Right kidney (tissue), 9 donors: ENCODE measurements at places on chromosomes 4 and X.
A peak's percentile ranks its signal among the peaks of the same experiment; 100 is the strongest.

GRCh38 chr4:7918981-7919380 lies 20.7 kb downstream of the AFAP1 start:
- no peak for DNase-seq

DNA sequence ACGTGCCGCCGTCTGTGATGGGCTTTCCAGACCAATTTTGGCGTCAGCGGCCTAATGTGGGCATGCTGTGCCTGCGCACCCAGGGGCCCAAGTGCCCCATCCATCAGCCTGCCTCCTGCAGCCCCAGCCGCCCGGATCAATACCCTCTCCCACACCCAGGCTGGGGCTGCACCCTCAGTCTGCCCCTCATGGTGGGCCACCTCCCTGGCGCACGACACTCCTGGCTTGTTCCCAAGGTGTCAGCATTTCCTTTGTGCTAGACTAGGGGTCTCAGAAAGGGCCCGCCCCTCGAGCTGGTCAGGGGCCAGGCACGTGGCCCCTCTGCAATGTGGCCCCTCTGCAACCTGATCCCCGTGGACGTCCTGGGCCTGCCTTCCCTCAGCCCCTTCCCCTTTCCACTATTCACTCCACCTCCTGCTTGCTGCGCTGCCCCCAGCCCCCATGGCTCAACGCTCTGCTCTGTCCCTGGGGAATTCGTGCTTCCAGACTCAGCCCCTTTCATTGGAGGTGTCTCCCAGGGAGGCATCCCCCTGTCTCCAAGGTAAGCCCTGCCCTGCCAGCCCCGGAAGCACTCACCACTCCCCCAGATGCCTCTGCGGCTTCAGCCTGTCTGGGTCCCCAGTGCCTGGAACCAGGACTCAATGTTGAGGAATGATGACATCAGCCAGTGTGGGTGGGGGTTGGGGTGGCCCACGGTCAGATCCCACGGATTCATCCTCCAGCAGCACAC lies 130.8 kb downstream of the HMX1 start:
- no peak for DNase-seq

DNA sequence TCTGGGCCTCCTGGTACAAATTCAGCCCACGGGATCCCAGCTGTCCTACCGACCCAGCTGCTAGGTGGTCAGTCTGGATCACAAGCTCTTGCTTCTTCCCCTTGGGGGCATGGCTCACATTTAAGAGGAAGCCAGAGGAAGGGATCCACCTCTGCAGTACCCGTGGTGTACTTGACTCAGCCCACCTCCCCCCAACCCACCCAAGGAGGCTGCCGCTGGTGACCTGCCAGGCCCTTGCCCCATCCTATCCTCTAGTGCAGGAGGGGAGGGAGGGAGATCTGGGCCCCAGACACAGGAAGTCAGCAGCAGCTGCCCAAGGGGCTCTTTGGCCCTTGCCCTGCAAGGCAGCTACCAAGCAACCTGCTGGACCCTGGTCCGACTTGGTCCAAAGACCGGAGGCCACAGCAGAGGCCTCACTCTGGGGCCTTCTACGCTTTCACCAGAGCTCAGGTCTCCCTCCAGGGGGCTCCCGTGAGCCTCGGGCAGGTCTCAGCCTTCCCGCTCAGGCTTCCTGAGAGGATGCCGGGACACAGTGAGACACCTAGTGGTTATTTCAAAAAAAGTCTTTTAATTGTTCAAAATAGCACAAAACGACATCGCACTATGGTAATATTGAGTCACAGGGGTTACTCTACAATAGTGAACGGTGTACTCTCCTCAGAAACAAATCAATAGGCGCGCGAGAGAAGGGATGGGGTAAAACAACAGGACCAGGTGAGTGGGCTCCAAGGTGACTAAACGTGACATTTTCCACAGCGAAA lies 2.7 kb upstream of the RENBP start:
- peak; percentile 41 for DNase-seq

- no peak for DNase-seq
These were observed 73.3 kb downstream of the RBM46 start for GRCh38 chr4:154854362-154854761.

DNA sequence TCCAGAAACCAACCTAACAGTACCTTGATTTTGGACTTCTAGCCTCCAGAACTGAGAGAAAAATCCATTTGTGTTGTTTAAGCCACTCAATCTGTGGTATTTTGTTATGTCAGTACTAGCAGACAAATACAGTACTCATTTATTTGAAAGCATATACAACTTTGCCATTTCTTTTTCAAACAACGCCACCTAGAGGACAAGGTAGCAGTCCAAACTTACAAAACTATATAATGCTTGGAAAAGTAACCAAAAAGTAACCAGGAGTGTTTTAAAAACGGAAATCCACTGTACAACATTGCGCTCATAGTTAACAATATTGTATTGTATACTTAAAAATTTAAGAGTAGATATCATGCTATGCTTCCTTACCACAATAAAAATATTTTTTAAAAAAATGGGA lies 37.0 kb upstream of the FGF13 start:
- DNase-seq = no peak

DNA sequence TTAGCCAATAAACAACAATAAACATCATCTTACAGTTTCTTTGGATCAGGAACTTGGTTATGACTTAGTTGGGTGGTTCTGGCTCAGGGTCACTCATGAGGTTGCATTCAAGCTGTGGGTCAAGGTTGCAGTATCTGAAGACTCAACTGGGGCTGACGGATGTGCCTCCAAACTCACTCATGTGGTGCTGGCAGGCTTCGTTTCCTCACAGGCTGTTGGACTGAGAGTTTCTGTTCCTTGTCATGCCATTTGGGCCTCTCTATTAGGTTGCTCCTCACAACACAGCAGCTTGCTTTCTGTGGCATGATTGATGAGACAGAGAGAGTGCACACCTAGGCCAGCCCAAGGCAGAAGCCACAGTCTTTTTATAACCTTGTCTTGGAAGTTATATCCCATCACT lies 20.7 kb downstream of the FRMPD3 start:
- no peak for DNase-seq
